GM03348 (cell line): ENCODE measurements at places on chromosomes 3 and 15.

- no peak for DNase-seq
These were observed 789.2 kb upstream of the NR2F2 start for GRCh38 chr15:95541301-95541700.

- DNase-seq: no peak
These were observed 28.4 kb downstream of the HDAC11 start for GRCh38 chr3:13508496-13508895.

DNA sequence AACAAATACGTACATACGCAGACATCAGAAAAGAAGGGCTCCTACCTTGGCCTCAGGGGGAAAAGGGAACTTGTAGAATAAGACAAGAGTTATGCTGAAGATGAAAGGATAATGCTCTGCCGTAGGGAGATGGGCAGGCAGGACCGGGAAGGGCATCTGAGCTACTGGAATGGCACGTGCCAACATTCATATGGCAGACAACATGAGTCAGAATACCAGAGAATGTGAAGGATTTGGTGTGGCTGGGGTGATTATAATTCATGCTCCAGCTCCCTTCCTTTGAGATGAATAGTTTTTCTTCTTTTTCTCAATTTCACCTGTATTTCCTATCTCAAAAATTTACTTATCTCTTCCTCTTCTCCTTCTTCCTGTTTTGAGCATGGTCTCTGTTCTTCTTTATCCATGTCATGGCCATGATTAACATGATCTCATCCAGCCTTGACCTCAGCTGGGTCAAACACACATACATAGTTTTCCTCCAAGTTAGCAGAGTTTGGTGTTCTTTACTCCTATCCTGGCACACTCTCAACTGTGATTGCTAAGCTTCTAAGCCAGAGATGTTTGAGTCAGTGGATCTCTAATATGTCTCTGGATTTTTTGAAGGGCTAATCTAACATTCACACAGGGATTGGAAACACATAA, 507.0 kb downstream of the FOXP1 start:
- DNase-seq: peak; percentile 21

DNA sequence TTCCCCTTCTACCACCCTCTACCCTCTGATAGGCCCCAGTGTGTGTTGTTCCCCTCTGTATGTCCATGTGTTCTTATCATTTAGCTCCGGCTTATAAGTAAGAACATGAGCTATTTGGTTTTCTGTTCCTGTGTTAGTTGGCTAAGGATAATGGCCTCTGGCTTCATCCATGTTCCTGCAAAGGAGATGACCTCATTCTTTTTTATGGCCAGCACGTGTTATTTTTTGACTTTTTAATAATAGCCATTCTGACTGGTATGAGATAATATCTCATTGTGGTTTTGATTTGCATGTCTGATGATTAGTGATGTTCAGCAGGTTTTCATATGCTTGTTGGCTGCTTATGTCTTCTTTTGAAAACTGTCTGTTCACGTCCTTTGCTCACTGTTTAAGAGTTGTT, 63.1 kb upstream of the NPHP3 start:
- DNase-seq: no peak

- DNase-seq: no peak
These were observed 83.4 kb upstream of the POU1F1 start for GRCh38 chr3:87359826-87360225.

DNA sequence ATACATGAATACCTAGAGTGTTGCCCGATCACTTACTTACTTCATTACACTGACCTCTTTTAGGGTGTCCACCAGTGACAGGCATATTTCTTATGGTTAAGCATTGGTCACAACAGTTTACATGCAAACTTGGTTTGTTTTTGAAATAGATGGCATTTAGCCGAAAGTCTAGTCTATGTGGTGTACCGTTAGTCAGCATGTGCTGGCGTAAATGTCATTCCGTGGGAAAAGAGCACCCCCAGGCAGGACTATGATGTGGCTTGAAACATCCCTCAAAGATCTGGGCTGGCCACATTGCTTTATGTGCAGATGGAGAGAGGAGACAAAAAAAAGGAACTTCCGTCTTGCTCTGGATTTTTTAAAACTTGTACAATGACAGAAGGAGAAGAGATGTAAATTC, 357.0 kb upstream of the ICE2 start:
- peak; percentile 62 for DNase-seq

- DNase-seq: no peak
These were observed 35.6 kb upstream of the CD96 start for GRCh38 chr3:111506435-111506834.

DNA sequence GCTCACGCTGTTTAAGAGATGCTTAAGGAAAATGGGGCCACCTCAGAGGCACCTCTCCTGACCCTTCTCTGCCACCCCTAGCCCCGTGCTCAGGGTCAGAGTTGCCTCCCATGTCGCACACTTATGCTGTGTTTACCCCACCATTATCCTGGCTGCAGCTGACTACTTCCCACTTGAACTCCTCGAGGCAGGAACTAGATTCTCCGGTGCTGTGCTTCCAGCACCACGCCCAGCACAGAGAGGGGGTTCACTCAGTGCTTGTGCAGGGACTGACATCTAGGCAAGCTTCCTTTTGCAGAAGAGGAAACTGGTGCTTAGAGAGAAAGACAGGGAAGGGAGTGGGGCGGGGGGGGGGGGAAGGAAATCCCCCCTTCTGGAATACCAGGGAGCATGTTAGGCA, 340.1 kb downstream of the RORA start:
- DNase-seq: no peak

- DNase-seq: no peak
These were observed 99.2 kb downstream of the CACNA1D start for GRCh38 chr3:53593611-53594010.

GRCh38 chr15:57662091-57662744, 44.3 kb upstream of the POLR2M start:
- no peak for DNase-seq

GRCh38 chr15:81911022-81911971, 134.5 kb downstream of the MEX3B start:
- DNase-seq: no peak

DNA sequence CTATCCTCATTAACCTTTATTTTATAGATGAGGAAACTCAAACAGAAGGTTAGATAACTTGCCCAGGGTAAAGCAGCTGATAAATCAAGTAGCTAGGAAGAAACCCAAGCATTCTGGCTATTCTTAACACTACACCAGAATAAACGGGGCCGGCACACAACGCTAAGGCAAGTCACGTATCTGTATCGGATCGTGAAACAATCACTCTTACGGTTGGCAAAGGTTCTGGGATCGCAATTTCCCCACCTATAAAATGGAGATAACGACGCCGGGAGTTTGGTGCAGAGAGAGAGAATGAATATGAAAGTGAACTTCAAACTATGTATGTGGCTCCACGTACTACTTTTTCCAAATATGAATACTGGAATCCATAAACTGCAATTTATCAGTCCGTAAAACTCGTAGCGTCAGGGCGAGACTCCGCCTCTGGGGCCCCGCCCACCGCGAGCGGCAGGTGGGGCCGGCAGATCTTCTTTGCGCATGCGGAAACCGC, 252 bp upstream of the ARMC8 start:
- peak; percentile 99 for DNase-seq

GRCh38 chr3:125129512-125129997, 73.8 kb upstream of the HEG1 start:
- DNase-seq: peak; percentile 89

- peak; percentile 91 for DNase-seq
These were observed 10.6 kb upstream of the PARL start for GRCh38 chr3:183895296-183895695.

- no peak for DNase-seq
These were observed 19.3 kb downstream of the CACNA1D start for GRCh38 chr3:53513556-53514190.

DNA sequence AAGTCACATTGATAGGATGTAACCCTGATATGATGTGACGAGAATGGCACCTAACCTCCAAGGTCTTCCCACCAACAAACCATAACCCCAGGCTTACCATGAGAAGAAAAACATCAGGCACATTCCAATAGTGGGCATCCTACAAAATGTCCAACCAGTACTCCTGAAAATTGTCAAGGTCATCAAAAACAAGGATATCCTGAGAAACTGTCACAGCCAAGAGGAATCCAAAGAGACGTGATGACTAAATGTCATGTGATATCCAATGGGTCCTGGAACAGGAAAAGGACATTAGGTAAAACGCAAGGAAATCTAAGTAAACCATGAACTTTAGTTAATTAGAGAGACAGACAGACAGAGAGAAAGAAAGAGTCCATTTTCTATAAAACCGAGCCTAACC, 2.3 kb upstream of the CYP1A2 start:
- DNase-seq: no peak

GRCh38 chr3:181316482-181316881, 326.9 kb upstream of the DNAJC19 start:
- no peak for DNase-seq
